ENCODE measurements at places on chromosomes 2 and 18. TPM values are rescaled to one million over a fixed set of nuclear protein-coding genes. Genes with fewer than 3 reads are reported as not detected.

The REEP1 gene
- 3.2 TPM for polyA plus RNA-seq

DNA sequence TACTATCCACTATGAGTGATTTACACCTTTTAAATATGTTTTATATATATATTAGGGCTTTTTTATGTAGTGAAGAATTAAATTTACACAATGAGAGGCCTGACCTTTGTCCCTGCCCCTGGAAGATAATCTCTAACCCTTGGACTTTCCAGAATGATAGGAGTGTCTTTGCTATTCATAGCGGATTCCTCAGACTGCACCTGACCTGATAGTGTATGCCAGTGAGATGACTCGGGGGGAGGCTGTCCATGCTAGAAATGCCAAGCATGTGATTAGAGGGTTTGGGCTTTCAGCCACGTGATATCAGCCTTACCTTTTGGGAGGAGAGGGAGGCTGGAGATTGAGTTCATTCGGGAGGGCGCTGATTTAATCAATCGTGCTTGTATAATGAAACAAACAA lies 44.1 kb upstream of the LHCGR start:
- DNase-seq, result no peak

DNA sequence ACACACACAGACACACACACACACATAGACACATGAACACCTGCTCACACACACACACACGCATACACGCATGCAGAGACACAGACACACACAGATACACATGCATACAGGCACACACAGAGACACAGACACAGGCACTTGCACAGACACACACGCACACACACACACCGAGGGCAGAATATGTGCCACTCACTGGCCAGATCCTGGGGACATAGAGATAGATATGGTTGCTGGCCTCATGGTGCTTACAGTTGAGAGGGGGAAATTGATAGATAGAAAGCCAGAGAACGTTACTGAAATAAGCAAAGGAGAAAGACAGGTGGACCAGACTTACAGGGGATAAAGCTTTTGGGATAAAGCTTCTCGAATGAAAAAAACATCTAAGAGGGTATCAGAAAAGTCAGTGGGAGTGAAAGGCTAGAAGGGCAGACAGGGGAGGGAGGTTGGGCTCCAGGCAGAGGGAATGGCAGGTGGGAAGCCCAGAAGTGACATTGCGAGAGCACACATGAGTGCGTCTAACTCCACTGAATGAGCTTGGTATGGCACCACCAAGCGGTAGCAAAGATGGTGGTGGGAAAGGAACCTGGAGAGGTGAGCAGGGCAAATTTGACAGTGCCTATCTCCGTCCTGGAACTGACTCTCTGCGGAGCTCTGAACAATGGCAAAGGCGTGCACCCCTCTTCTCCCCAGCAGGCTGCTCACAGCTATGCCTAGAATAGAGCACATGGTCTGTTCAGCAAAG lies 390.1 kb upstream of the TRIB2 start:
- DNase-seq, result no peak

DNA sequence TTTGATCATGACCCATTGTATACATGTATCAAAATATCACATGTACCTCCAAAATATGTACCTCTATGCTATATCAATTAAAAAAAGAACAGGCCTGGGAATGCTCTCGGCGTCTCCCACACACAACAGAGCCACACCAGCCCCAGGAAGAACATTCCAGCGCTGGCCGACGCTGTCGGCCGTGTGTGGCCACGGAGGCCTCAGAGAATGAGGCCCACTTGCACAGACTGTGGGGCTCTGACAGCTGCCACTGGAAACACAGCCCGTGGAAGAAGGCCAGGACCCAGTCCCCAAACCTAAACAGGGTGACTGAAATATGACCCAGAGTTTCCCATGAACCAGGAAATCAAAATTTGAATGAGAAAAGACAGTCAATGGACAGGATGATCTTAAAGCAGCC lies 69.7 kb downstream of the EIPR1 start:
- DNase-seq, result no peak

GRCh38 chr2:112897624-112897978 lies 13.4 kb upstream of the IL37 start:
- DNase-seq, result no peak
